Left ventricle myocardium inferior (tissue), 1 donor: ENCODE measurements at places on chromosomes 6 and 20.
A peak's percentile ranks its signal among the peaks of the same experiment; 100 is the strongest.

DNA sequence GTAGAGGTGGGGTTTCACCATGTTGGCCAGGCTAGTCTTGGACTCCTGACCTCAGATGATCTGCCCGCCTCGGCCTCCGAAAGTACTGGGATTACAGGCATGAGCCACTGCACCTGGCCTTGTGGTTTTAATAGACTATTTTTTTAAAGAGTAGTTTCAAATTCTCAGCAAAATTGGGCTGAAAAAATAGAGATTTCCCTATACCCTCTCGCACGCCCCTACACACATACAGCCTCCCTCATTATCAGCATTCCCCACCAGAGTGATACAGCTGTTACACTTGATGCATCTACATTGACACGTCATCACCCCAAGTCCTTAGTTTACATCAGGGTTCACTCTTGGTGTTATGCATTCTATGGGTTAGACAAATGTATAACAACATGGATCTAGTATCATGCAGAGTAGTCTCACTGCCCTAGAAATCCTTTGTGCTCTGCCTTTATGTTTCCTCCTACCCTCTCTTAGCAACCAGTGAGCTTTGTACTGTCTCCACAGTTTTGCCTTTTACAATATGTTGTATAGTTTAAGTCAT, 103.6 kb downstream of the CDYL start:
- DNase-seq = no peak
- no peaks in the 10 kb centered on the region for H3K36me3 ChIP-seq
- no peak overlapping the region for H3K4me3 ChIP-seq
- peaks cover 14% of the 10 kb centered on the region for H3K4me1 ChIP-seq
- no peak overlapping the region for H3K27ac ChIP-seq

DNA sequence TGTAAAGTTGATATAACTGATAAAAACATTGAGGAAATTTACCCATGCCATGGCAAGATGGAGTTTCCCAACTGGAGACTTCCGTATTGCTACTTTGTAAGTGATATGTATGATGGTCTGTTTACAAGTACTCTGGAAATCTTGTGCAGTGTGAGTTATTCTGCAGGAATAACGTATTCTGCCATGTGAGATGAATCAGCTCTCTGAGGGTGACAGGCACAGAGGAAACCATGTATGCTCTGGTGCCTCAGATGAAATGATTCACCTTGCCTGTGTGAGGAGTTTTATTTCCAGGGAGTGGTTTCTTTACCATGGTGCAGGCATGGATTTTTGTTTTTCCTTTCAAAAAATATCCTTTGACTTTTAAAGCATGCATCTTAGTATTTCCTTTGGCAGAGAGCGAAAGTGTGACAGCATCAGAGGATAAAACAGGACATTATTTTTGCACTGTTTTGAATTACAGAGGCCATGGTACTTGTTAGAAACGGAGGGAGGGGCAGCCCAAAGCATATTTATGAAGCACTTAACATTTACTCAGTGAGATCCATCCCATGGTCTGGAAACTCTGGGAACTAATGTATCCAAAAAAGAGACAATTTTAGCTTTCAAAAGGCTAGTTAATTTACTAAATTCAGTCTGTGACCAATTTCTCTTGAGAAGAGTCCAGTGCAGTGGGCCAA, 36.0 kb upstream of the MTRF1L start:
- no peak overlapping the region for H3K27ac ChIP-seq
- H3K4me3 ChIP-seq = no peak overlapping the region
- no peaks in the 10 kb centered on the region for H3K36me3 ChIP-seq
- no peaks in the 10 kb centered on the region for H3K27me3 ChIP-seq
- H3K4me1 ChIP-seq = no peaks in the 10 kb centered on the region

DNA sequence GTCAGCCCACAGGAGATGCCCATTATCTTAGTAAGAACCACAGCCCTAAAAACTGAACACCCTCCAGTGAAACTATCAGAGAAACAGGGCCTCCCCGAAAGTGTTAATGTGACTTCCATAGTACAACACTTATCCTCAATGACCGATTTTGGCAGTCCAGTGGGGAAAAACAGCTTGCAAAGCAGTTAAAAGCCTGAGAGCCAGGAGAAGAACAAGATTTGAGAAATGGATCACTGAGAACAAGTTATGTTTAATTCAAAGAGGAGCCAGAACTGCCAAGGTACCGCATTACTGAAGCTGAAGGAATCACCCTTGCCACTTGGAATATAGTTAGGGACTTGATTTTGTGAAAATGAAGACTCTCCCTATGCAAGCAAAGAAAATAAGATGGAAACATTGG, 236.9 kb downstream of the QKI start:
- no peak overlapping the region for H3K4me3 ChIP-seq
- H3K27me3 ChIP-seq = no peaks in the 10 kb centered on the region
- no peaks in the 10 kb centered on the region for H3K36me3 ChIP-seq
- no peak for DNase-seq

DNA sequence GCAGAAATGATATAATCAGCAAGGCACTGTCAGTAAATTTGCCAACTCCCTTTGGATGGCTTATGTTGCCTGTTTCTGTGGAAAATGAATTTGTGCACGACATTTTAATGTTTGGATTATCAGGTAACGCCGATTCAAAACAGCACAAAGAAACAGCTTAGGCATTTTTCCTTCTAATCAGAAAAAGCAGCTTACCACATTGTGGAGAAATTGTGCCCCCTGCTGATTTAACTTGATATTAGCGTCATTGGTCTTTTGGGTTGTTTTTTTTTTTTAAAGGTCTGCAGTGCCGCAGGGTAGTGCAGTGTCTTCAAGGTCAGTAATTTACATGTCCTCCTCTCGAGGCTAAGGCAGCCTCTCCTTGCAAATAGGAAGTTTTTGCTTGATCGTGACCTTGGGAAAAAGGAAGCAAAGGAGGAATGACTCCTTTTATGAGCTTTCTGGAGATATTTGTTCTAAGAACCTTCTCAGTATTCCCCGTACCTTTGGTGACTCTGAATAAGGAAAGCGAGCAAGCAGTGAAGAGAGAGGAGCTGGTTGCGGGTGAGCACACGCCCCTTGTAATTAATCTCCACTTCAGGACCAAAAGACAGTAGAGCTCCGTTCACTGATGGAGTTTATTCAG, 79.1 kb downstream of the ELOVL4 start:
- no peak overlapping the region for H3K27ac ChIP-seq
- no peaks in the 10 kb centered on the region for H3K36me3 ChIP-seq
- no peak overlapping the region for H3K4me3 ChIP-seq

GRCh38 chr6:105270511-105270910, 90.7 kb upstream of the POPDC3 start:
- no peak for DNase-seq
- H3K27me3 ChIP-seq = no peaks in the 10 kb centered on the region
- H3K27ac ChIP-seq = no peak overlapping the region
- H3K4me1 ChIP-seq = peaks cover 29% of the 10 kb centered on the region
- H3K4me3 ChIP-seq = no peak overlapping the region

DNA sequence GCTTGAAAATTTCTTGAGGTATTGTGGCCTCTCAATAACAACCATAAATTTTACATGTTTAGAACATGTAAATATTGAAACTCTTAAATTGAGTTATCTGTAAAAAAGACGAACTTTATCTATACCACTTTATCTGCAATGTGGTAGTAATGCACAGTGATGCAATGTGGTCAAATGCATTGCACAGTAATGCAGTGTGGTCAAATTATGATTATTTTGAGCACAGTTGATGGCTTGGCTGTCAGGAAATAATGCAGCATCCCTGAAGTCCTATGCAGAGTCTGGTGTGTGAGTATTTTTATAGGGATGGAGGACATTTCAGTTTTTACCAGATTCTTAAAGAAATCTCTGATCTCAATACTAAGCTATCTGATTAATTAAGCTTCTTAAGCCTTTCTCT, 5.1 kb downstream of the TTK start:
- no peak overlapping the region for H3K27ac ChIP-seq
- H3K27me3 ChIP-seq = no peaks in the 10 kb centered on the region
- H3K4me1 ChIP-seq = peaks cover 8% of the 10 kb centered on the region

- no peaks in the 10 kb centered on the region for H3K36me3 ChIP-seq
- peaks cover 96% of the 10 kb centered on the region for H3K4me1 ChIP-seq
- peak overlapping the region; percentile 64 for H3K27ac ChIP-seq
- DNase-seq = no peak
Measured at GRCh38 chr6:143695130-143695968, 17.6 kb downstream of the PHACTR2 start.

DNA sequence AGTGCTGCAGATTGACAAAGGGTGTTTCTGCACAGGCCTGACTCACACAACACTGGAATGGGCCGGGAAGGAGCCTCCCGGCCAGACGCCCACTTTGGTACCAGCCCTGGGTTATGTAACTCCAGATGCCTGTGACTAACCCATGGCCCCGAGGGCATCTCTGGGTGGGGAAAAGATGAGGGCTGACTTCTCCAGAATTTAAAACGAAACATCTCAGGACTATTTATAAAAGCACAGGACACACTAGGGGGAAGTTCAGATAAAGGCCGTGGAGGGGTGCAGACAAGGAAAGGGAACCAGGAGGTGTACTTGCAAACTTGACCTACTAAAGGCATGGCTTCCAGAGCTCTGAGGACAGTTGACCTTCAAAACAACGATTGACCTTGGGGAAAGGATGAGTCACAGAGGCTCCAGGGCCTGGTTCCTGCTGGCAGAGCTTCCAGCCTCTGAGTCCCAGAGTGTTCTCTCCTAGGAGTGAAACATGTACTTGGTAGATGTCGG, 196.9 kb downstream of the NFATC2 start:
- no peaks in the 10 kb centered on the region for H3K36me3 ChIP-seq
- peaks cover 28% of the 10 kb centered on the region for H3K27me3 ChIP-seq
- no peak for DNase-seq
- H3K4me1 ChIP-seq = no peaks in the 10 kb centered on the region
- no peak overlapping the region for H3K27ac ChIP-seq
- H3K4me3 ChIP-seq = no peak overlapping the region

GRCh38 chr20:38880952-38881735, 45.1 kb upstream of the FAM83D start:
- no peak for DNase-seq
- no peak overlapping the region for H3K27ac ChIP-seq
- H3K4me1 ChIP-seq = peaks cover 52% of the 10 kb centered on the region
- H3K36me3 ChIP-seq = no peaks in the 10 kb centered on the region
- H3K27me3 ChIP-seq = peaks cover 49% of the 10 kb centered on the region
- no peak overlapping the region for H3K4me3 ChIP-seq

DNA sequence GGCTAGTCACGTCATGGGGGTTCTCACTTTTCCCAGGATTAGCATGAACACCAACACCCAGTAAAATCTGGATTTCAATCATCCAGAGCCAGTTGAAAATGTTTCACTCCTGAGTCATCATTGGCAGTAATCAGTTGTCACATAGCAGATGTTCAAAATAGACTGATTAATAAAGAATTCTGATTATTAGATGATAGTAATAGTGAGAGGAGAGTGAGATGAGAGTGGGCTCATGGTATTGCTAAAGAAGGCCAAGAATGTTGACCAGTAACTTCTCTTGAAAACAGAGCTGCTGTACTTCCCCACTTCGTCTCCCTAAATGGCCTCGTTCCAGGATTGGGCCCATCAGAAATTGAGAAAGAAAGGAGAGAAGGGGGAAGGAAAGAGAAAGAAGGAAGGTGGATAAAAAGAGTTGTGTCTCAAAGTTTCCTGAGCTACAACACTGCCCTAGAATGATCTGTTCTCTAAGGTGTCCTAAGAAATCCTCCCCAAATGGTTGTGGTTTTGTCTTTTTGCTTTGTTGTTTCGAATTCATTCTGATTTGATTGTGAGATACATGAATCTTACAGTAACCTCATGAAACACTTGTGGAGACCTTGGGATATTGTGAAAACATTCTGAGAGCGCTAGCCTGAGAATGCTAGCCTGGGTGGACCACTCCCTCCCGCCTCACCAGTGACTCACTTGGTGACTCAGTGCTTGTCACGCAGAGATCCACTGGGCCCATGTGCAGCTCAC, 502.2 kb upstream of the JARID2 start:
- peak; percentile 29 for DNase-seq
- peaks cover 5% of the 10 kb centered on the region for H3K4me1 ChIP-seq
- H3K4me3 ChIP-seq = no peak overlapping the region
- no peaks in the 10 kb centered on the region for H3K36me3 ChIP-seq
- no peaks in the 10 kb centered on the region for H3K27me3 ChIP-seq

DNA sequence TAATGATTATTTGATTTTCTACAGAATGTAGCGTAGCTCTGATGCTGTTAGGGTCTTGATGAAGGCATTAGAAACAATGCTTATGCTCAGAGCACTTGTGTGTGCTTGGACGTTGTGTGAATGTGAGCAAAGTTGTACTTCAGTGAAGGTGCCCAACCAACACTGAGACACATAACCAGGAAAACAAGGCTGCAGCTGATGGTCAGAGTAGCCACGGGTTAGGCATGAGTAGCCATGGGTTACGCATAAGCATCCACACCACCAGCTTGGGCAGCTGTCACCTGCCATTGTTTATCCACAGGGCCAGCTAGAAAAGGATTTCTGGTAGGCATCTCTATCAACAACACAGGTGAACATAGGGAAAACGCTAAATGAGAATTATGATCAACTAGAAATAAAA, 326.6 kb downstream of the NRN1 start:
- DNase-seq = no peak
- no peaks in the 10 kb centered on the region for H3K36me3 ChIP-seq
- no peak overlapping the region for H3K27ac ChIP-seq
- H3K4me3 ChIP-seq = no peak overlapping the region

- H3K27me3 ChIP-seq = no peaks in the 10 kb centered on the region
- no peak for DNase-seq
- H3K36me3 ChIP-seq = no peaks in the 10 kb centered on the region
- no peaks in the 10 kb centered on the region for H3K4me1 ChIP-seq
Measured at GRCh38 chr6:81480139-81480538, 272.3 kb downstream of the TENT5A start.

DNA sequence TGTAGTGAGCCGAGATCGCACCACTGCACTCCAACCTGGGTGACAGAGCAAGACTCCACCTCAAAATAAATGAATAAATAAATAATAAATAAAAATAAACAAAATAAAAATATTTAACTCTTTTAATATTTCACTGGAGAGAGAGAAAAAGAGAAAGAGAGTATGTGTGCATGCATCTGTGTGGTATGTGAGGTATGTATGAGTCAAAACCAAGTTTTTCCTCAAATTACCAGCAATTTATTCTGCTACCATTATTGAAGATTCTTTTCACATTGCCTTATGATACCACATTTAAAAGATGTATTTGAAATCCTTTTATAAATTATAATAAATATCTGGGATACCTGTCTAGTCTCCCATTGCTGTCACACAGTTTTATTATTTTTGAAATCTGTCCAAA, 122.1 kb downstream of the CD164 start:
- H3K27me3 ChIP-seq = no peaks in the 10 kb centered on the region
- H3K36me3 ChIP-seq = no peaks in the 10 kb centered on the region
- H3K4me3 ChIP-seq = no peak overlapping the region
- no peak overlapping the region for H3K27ac ChIP-seq
- peaks cover 9% of the 10 kb centered on the region for H3K4me1 ChIP-seq

GRCh38 chr6:55528624-55529023, 50.4 kb downstream of the HMGCLL1 start:
- no peak overlapping the region for H3K4me3 ChIP-seq
- no peak for DNase-seq

DNA sequence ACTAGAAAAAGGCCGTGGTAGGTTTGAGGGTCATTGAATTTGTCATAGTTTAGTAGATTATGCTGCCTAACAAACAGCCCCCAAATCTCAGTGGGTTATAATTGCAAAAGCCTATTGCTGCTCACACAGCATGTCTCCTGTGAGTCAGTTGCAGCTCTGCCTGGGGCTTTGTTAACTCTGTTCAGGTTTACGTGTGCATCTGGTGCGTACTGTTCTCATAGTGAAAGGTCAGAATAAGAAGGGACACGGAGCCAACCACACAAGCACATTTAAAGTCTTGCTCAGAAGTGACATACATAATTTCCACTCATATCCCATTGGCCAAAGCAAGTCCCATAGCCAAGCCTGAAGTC, 48.1 kb upstream of the BMP2 start:
- no peaks in the 10 kb centered on the region for H3K27me3 ChIP-seq
- no peak overlapping the region for H3K27ac ChIP-seq
